Effector memory CD4-positive, alpha-beta T cell (primary cell): ENCODE measurements at places on chromosomes 5 and 9.

- no peak for DNase-seq
These were observed 1.5 kb upstream of the SHC3 start for GRCh38 chr9:89179895-89180734.

GRCh38 chr9:93725382-93725781 lies 149.0 kb downstream of the PHF2 start:
- no peak for DNase-seq

DNA sequence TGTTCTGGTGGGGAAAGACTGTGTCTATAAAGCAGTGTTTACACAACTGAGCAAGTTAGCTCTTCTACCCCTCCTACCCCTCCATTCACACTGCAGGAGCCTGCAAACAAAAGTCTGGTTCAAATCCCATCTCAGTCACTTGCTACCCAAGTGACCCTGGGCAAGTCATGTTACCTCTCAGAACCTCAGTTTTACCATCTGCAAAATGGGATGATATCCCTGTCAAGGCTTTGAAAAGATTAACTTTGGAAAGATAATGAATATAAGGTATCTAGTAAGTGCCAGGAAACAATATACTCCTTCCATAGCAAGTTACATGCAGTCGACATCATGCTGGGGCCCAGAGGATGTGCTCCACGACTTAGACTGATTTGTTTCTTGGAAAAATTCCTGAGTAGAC lies 161.5 kb downstream of the SEC61B start:
- DNase-seq: no peak

- DNase-seq: no peak
These were observed 14.3 kb upstream of the MGAT1 start for GRCh38 chr5:180816608-180817534.

GRCh38 chr9:115385383-115386122 lies 267.6 kb upstream of the TNC start:
- no peak for DNase-seq

DNA sequence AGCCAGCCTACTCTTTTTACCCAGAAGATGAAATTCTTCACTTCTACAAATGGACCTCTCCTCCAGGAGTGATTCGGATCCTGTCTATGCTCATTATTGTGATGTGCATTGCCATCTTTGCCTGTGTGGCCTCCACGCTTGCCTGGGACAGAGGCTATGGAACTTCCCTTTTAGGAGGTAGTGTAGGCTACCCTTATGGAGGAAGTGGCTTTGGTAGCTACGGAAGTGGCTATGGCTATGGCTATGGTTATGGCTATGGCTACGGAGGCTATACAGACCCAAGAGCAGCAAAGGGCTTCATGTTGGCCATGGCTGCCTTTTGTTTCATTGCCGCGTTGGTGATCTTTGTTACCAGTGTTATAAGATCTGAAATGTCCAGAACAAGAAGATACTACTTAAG lies 16.6 kb downstream of the OCLN start:
- no peak for DNase-seq

GRCh38 chr5:1555808-1556731 lies 32.3 kb upstream of the LPCAT1 start:
- DNase-seq: no peak

- no peak for DNase-seq
These were observed 44.9 kb downstream of the PIK3R1 start for GRCh38 chr5:68260467-68260866.

DNA sequence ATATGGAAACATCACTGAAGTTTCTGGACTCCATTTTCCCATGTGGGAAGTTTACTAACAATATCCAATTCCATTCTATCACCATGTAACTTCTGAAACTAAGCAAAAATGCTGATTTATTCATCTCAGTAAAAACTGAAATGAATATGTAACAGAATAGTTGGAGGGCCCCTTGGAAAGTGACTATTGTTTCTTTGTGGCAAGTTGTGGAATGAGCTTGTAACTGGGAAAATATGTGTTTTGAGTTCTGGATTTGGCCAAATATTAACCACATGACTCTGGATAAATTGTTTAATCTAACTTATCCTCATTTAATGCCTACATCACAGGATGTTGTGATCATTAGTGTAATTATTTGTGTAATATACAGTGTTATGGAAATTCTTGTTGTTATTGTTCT lies 619.3 kb downstream of the TLE4 start:
- DNase-seq: no peak

DNA sequence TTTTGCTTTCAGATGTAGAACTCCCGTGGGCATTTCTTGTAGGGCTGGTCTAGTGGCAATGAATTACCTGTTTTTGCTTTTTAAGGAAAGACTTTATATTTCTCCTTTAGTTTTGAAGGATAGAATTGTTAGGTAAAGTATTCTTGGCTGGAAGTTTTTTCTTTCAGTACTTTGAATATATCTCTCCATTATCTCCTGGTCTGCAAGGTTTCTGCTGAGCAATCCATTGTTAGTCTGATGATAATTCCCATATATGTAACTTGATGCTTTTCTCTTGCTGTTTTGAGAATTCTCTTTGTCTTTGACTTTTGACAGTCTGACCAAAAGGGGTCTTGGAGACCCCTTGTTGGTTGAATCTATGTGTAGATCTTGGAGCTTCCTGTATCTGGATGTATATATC lies 198.1 kb downstream of the TMEM167A start:
- DNase-seq: no peak

GRCh38 chr5:56589481-56589860 lies 225.9 kb upstream of the MAP3K1 start:
- DNase-seq: no peak
